Fibroblast of gingiva (primary cell): ENCODE measurements at places on chromosomes 1 and 21.

- no peak for DNase-seq
Observed at GRCh38 chr1:6025269-6026094, 20.2 kb upstream of the KCNAB2 start.

DNA sequence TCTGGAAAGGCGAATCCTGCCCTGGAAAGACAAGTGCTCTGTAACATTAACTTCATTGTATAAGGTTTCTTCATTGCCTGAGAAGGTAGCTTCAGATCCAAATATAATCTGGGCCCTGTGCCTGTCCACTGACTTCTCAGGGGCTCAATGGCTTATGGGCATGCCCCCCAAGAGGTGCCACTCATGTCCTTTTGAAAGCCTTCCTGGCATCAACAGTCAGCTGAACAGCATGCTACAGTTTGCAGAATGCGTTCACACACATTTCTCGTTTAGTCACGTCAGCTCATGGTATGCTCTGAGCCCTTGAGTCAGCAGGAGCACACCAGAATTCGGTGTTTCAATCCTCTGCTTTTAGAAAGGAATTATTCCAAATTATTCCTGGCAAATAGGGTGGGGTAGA is 23.8 kb downstream of the TMCC2 start:
- DNase-seq, result no peak

DNA sequence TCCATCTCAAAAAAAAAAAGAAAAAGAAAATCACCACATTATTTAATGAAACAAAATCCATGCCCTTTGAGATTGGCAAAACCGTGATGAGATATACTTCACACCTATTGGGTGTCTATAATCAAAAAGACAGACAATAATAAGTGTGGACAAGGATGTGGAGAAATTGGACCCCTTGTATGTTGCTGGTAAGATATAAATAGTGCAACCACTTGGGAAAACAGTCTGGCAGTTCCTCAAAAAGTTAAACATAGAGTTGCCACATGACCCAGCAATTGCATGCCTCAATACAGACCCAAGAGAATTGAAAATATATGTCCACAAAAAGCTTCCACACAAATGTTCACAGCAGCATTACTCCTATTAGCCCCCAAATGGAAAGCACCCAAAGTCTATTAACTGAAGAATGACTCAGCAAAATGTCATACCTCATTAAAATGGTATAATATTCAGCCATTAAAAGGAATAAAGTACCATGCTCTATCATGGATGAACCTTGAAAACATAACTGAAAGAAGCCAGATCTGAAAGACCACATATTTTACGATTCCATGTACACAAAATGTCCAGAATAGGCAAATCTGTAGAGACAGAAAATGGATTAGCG is 24.3 kb downstream of the LMOD1 start:
- DNase-seq, result no peak

DNA sequence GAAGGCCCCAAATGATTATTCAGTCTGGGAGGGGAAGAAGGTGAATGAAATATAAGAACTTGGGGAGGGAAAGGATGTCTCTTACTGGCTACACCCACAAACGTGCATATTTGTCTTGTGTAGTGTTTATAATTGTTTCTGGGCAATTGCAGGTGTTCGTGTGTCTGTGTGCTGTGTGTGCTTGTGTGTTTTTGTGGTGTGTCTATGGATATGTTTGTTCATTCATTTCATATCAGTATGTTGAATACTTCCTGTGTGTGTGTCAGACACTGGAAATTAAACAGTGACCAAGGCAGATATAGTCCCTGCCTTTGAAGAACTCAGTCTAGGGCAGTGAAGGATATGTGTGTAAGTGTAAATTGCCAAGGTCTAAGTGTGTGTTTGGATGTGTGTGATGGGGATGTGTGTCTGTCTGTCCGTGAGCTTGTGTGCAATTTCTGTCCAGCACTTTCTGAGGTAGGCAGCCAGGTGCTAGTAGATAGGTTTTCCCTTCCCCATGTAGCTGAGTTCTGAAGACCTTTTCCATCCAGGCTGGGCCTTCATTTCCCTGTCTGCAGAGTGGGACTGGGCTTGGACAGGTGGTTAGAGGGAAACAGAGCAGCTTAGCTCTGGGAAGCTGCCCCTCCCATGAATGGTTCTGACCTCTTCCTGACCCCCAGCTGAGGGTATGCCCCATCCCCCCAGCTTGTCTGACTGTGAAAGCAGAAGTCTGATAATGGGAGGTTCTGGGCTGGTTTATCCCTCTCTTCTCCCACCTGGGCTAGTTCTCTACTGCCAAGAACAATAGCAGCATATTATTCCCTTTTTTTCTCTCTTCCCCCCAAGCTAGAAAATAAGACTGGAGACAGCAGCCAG is 3.8 kb downstream of the AGO1 start:
- DNase-seq, result no peak
